ENCODE measurements at places on chromosomes 16 and 17. TPM values are rescaled to one million over a fixed set of nuclear protein-coding genes. Genes with fewer than 3 reads are reported as not detected.

- peak; percentile 74 for DNase-seq
Observed at GRCh38 chr17:17024778-17025300, 17.4 kb upstream of the MPRIP start.

GRCh38 chr16:66335704-66336329 lies 30.7 kb upstream of the CDH5 start:
- no peak for DNase-seq

DNA sequence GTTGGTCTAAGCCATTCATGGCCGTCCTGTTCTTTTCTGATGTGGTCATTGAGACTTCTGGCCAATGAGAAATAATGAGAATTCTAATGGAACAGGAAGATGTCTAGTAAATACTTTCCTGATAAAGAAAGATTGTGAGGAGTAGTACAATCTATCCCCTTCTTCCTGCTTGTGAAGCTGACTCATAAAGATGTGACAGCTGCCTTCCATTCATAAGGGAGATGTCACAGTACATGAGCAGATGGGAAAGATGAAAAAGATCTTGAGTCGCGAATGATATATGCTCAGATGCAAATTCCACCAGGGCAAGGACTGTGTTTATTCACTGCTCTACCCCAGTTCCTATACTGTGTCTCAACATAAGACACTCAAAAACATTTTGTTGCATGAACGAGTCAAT lies 111.7 kb upstream of the FOXF1 start:
- DNase-seq = no peak

GRCh38 chr17:49887744-49888360 lies 40.0 kb upstream of the TAC4 start:
- DNase-seq = no peak

GRCh38 chr17:30234296-30234695 lies 1.2 kb downstream of the SLC6A4 start:
- DNase-seq = no peak

- no peak for DNase-seq
Observed at GRCh38 chr17:9356488-9356911, 219.1 kb downstream of the STX8 start.

DNA sequence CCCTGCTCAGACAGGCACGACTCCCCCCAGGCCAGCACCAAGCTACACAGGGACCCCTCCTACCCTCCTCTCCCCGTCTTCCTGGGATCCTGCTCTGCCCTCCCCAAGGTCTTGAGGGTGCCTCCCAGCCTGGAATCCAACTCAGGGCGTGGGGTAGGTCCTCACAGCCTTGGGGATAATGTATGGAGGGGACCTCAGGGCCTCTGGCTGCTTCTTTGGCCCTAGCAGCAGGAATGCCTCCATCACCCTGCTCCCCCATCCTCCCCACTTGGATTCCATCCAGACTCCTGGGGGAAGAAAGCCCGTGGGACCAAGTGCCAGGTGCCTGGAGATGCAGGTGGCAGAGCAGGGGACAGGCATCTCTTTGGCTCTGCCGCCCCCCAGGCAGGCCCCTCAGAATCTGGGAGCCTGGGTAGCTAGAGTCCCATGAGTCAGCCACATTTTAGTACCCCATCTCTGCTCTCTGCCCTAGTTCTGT lies 10.7 kb upstream of the STAC2 start:
- no peak for DNase-seq

- no peak for DNase-seq
Observed at GRCh38 chr16:55773859-55774549, 58.9 kb downstream of the CES1 start.

- no peak for DNase-seq
Observed at GRCh38 chr16:74500907-74501306, 79.6 kb upstream of the CLEC18B start.

GRCh38 chr17:62321451-62321850 lies 58.9 kb upstream of the EFCAB3 start:
- DNase-seq = no peak

- no peak for DNase-seq
Observed at GRCh38 chr16:78004517-78004916, 17.8 kb upstream of the CLEC3A start.

- no peak for DNase-seq
Observed at GRCh38 chr16:23629516-23629915, 11.6 kb downstream of the PALB2 start.

DNA sequence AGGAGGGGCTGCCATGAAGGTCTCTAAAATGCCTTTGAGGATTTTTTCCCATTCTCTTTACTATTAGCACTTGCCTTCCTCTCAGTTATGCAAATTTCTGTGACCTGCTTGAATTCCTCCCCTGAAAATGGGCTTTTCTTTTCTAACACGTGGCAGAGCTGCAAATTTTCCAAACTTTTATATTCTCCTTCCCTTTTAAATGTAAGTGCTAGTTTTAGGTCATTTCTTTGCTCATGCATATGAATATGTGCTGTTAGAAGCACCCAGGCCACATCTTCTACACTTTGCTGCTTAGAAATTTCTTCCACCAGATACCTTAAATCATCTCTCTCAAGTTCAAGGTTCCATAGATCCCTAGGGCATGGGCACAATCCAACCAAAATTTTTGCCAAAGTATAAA lies 11.8 kb downstream of the CLEC10A start:
- DNase-seq = no peak

DNA sequence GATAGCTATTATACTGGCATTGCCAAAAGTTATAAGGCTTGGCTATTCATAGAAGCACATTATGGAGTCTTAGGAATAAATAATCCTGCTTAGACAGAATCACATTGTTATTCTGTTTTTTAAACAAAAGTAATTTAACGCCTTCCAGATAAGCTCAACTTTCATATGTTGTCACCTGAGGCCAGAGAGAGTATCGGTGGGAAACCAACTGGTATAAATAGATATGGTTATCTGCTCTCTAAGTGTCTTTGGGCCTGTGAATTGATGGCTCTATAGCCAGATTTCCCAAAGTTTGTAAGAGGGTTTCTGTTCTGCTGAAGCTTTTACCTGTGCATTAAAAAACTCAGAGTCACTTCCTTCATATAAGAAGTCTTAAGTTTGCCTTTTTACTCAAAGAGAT lies 1449.4 kb downstream of the CDH11 start:
- DNase-seq = no peak

ABCC11 gene
- total RNA-seq = 0.44 TPM

CMTM4 gene
- total RNA-seq = 30.1 TPM

CORO7 gene
- 26.0 TPM for total RNA-seq

SUMO2 gene
- total RNA-seq = 307 TPM

NPIPB6 gene
- total RNA-seq = 3.4 TPM

TMEM231 gene
- total RNA-seq = 7.4 TPM

FOXO3B gene
- 6.9 TPM for total RNA-seq

NETO2 gene
- total RNA-seq = 9.0 TPM

DGKE gene
- total RNA-seq = 6.8 TPM

PDILT gene
- not detected for total RNA-seq

SPATA22 gene
- total RNA-seq = not detected

CTRB1 gene
- total RNA-seq = not detected

PRSS36 gene
- not detected for total RNA-seq

NECAB2 gene
- total RNA-seq = 0.40 TPM

C1QTNF1 gene
- 96.2 TPM for total RNA-seq

HEATR9 gene
- not detected for total RNA-seq

TOX3 gene
- total RNA-seq = not detected

TMC5 gene
- total RNA-seq = not detected

MT1H gene
- total RNA-seq = not detected

PGP gene
- 15.6 TPM for total RNA-seq

Measured in chondrocyte (in vitro differentiated cells).